CD14-positive monocyte (primary cell): ENCODE measurements at places on chromosomes 2 and 18.

DNA sequence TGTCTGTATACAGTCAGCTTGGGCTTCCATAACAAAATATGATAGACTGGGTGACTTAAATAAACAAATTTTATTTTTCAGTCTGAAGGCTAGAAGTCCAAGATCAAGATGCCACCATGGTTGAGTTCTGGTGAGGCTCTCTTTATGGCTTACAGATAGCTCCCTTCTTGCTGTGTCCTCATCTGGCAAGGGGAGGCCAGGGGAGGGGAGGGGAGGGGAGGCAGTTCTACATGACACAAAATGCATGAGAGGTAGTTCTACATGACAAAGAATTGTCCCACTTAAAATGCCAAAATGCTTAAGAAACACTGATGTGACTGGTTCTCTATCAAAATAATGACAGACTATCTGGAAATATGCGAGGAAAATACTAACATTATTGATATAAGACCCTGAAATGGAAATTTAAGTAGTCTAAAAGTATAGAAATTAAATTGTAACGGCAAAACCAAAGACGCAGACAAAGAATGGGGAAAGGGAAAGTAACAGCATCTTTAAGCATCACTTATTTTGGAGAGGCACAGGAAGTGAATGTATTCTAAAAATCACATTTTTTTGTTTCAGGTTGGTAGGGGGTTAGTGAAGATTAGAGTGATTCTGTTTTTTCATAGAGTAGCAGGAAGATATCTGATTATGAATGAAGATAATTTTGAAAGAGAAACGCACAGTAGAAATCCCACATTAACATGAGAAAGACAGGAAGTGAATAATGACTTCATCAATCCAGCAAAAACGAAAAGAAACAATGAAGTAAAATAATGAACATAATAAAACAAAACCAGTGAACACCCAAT lies 131.4 kb downstream of the STRN start:
- no peak for DNase-seq

DNA sequence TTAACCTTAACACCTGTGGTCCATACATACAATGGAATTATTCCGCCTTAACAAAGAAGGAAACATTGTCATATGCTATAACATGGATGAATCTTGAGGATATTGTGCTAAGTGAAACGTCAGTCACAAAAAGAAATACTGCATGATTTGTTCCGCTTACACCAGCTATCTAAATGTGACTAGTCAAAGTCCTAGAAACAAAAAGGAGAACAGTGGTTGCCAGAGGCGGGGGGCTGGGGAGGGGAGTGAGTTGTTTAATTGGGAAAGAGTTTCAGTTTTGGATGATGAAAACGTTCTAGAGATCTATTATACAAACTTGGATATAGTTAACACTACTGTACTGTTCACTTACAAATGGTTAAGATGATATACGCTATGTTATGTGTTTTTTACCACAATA lies 72.0 kb downstream of the SPRED2 start:
- peak; percentile 50 for DNase-seq

DNA sequence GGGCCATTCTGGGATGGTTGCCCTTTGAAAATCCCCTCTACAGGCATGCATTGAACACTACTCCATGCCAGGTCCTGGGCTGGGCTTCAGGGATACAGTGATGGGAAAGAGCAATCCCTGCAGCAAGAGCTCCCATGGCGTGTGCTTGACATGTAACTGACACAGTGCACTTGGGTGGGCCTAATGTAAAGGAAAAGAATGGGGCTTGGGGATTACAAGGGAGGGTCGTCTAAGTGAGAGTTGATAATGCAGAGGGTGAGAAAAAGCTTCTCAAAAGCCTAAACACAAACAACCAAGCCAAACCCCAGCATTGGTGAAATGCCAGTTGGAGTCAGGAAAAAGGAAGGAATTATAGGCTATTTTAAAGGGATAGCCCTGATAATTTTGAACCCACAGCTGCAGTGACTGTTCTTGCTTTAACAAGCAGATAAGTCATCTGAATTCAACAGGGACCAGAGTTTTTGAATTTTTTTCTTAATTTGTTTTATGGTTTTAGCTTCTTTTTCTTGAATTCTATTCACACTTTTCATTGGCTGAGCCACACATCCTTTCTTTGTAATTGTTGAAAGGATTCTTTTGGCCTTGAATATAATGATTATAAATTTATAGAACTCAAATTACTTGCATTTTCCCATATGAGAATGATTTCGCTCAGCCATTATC lies 308.7 kb downstream of the LPIN1 start:
- DNase-seq, result no peak

DNA sequence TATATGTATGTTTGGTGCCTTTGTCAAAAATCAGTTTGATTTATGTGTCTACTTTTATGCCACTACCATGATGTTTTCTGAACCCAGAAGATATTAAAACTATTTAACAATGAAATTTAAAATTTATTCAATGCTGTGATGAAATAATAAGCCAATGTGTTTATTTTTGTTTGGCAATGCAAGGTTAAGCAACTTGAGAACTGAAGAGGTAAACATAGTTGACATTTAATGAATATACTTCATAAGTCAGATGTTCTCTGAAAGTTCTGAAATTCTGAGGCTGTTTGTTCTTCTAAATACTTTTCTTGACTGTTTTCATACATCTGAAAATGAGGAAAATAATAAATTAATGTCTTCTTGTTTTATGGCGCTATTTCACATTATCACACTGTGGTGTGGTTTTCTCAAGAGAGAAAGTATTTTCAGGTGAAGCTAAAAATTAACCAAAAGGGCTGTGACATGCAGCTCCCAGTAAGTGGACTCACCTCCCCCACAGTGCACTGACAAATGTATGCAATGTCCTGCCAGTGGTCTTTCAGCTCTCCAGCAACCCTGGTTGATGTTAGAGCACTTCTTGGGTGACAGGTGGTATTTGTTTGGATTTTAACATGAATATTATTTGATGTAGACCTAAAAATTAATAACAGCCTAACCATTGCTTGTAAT lies 863.6 kb upstream of the SALL3 start:
- no peak for DNase-seq

GRCh38 chr2:215357660-215358059 lies 45.8 kb downstream of the ATIC start:
- DNase-seq, result no peak
